ENCODE measurements at places on chromosomes 3 and 15.
A peak's percentile ranks its signal among the peaks of the same experiment; 100 is the strongest.

- no peak for DNase-seq
Observed at GRCh38 chr15:69987492-69988489, 109.9 kb downstream of the TLE3 start.

GRCh38 chr3:51002495-51002894, 327.8 kb downstream of the DOCK3 start:
- DNase-seq: no peak

DNA sequence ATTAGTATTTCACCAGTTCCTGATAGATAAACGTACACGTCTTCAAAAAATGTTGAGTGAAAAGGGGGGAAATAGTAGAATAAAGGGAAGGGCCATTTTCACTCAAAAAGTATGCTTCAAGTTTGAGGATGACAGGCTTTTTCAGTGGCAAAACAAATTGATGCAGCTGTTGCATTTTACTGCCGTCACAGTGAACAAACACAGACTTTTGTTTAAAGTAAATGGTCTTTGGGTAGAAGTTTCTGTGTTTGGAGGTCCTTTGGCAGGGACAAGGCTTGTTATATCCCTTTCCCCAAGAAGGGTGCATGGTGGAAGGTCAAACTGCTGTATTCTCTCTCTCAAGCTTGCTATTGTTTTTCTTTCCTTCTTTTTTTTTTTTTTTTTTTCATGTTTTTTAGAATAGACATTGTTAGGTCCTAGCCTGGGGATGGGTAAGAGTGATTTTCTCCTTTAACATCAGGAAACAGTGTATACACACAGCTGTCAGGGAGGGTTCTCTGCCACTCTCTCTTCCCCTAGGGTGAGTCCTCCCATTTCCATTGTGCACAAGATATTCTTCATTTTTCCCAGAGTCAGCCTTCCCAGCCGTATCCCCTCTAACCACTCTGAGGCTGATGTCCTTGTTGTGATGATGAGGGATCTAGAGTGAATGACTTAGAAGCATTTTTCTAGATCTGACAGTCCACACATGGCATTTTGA, 6.6 kb upstream of the SUCNR1 start:
- DNase-seq: no peak

DNA sequence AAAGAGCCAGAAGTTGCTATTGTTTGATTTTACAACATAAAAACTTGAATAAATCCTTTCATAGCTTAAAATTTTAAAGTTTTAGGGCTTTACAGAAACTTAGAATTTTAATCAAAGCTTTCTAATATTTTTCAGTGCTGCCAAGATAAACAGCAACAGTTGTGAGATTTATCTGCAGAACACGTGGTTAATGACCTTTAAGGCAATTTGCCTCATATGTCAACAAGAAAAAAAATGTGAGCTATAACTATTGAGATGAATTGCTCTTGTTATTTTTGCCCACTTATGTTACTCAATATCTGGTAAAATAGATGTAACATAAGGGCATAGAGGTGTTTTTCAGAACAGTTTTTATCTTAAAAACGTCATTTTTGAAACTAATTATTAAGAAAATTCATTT, 96.7 kb upstream of the NECTIN3 start:
- no peak for DNase-seq

GRCh38 chr3:38157595-38157994, 7.7 kb upstream of the OXSR1 start:
- DNase-seq: no peak

DNA sequence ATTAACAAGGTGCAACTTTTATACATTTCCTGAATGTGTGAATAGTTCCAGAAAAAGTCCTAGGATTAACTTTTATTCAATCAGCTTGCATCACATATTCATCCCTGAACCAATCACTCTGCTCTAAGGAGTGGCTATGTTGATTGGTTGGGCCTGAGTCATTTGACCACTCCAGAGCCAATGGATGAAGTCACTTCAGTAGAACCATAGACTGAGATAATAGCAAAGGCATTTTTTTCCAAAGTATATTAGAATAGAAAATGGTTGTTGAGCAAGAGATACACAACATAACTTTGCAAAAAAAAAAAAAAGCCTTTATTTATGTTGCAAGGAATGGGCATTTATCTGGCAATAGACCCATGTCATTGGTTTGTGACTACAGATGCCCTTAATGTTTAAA, 55.5 kb upstream of the AGTR1 start:
- DNase-seq: no peak

- DNase-seq: no peak
Observed at GRCh38 chr3:169861871-169862270, 7.9 kb downstream of the LRRC31 start.

- no peak for DNase-seq
Observed at GRCh38 chr3:20105513-20106280, 65.5 kb downstream of the KAT2B start.

GRCh38 chr3:136332302-136332701, 82.2 kb downstream of the PCCB start:
- no peak for DNase-seq

DNA sequence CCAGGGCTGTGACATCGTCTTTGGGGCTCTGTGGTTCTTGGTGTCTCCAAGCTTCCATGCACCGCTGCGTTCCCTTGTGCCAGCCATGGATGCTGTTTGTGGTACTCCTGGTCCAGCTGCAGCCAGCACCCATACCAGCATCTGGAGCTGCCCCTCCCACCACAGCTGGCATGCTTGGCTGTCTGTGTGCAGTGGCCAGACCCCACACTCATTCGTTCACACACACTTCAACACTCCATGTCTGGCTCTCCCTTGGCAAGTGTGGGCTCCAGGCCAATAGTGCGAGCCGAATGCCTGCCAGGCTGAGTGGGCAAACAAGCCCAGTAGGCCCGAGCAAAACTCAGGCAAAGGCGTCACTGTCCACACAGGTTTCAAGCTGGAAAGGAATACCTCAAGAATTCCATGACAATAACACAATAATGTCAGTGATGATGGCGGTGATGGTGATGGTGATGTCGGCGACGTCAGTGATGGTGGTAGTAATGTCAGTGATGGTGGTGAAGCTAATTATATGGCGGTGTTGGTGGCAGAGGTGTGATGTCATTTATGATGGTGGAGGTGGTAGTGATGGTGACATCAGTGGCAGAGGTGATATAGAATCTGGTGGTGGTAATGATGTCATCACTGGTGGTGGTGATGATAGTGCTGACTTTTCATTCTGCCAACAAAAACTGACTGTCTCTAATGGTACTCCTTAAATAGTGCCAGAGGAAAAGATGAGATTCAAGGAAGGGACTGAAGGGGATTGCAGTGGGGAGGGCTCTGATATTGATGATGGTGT, 19.3 kb downstream of the TBC1D21 start:
- no peak for DNase-seq

- no peak for DNase-seq
Observed at GRCh38 chr3:156787001-156787400, 39.2 kb upstream of the LEKR1 start.

DNA sequence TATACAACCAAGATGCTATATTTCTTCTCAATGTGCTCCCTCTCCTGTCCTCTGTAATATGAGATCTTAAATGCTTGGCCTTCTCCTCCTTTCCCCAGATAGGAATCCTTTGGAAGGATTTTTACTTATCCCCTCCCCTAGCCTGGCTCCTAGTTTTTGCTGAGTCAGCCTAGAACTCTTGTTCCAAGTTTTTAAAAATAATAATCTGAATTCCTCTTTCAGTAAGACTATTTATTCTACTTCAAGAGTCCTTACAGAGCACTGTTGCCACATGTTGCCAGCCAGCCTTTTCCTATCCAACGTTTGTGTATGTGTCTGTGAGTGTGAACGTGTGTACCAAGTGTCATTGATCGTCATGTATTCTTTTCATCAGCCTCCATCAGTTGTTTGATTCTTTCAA, 11.0 kb upstream of the KCNMB2 start:
- DNase-seq: peak; percentile 67
